ENCODE measurements at places on chromosomes 11 and 22.
A peak's percentile ranks its signal among the peaks of the same experiment; 100 is the strongest.

DNA sequence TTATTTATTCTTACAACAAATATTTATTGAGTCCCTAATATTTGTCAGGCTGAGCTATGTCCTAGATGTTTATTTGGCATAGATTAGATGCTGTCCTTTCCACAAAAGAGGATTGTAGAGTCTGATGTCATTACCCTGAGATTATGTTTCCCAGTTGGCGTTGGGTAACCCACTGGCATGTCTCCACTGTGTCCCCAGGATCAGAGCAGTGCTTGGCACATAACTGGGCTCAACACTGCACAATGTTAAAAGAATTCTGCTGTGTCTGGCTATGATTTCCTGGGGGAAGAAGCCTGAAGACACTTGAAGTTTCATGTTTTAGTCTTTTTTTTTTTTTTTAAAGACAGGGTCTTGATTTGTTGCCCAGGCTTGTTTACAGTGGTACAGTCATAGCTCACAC lies 4.0 kb downstream of the RCN1 start:
- DNase-seq = no peak

DNA sequence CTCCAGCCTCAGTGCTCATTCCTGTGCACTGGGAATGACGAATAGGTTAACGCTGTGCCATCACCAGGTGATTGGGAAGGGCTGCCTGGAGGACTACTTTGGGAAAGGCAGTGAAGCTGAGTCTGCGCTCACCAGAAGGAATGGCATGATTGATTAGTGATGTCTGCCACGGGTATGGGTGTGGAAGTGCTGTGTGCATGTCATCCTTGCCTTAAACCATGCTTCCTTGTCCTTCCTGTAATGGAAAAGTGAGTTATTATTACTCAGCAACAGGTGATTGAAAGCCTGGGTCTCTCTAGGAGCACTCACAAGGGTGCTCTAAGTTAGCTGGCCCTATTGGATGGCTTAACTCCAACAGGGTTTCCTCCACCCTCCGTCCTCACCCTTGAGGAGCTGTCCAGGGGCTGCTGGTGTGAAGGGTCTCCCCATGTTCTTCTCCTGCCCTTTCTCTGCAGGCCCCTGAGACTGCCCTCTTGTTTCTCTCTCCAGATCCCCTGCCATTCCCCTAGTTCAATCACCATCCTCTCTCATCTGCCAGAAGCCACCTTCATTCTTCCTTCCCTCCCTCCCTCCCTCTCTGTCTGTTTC lies 121.9 kb upstream of the NECTIN1 start:
- no peak for DNase-seq

- DNase-seq = peak; percentile 91
Observed at GRCh38 chr11:1574238-1574932, 2.3 kb upstream of the DUSP8 start.

GRCh38 chr11:72958791-72959190 lies 144.6 kb downstream of the ATG16L2 start:
- no peak for DNase-seq

DNA sequence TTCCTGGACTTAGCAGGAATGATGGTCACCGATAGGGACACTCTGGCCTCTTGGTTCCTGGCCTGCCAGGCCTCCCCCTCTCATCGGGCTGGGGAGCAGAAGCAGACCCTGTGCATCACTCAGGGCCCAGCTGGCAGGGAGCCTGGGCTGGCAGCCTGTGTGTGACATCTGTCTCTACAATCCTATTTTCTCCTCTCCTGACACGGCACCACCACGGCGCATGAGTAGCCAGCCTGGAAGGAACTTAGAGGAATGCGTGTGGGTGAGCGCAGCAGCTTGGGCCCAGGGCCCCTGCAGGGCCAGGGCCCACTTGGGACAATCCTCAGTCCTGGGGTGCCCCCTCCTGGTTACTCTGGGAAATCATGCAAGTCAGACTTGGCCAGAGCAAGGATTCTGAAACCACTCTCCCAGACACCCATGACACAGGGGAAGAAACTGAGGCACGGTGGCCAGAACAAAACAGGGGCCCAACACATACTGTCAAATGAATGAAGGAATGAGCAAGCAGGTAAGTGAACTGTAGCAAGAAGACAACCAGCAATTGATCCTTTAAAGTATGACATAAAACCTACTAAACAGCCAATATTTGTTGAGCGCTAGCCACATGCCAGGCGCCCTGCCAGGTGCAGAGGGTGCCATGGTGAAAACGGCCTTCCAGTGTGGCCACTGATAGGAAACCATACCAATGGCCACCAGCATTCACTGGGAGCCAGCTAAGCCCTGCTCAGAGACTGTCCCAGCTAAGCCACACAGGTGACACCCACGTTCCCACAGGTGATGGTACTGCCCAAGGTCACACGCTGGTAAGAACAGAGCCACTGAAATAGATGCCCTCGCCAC lies 13.3 kb downstream of the RSPH14 start:
- peak; percentile 90 for DNase-seq

- no peak for DNase-seq
Observed at GRCh38 chr22:37492428-37493344, 6.5 kb upstream of the MFNG start.

GRCh38 chr11:119144825-119145486 lies 3.9 kb upstream of the ABCG4 start:
- DNase-seq = no peak

DNA sequence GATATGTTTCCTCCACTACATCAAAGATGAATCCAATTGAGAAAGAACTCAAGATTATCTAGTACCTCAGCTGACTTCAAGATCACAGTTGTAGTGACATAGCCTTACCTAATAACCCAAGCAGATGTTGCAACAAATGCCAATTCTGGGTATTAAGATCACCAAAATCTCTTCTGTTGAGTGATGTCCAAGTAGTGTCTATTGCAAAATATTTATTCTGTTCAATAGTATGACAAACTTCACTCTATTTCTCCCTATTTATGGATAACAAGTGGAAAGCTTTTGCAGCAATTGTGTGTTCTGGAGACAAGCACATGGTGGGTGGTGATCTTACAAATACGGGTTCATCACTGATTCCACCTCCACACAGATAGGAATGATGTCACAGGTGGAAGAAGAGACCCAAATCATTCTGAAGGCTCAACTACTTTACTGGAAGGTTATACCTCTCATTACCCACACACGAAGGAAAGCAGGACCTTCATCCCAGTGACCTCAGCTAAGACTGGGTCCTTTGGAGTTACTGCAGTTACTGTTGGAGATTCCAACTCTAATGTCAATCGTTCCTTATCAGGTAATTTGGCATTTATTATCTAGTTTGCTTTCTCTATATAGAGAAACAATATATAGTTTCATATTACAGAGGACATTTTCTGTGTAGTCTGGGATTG lies 72.0 kb downstream of the CD44 start:
- DNase-seq = no peak

DNA sequence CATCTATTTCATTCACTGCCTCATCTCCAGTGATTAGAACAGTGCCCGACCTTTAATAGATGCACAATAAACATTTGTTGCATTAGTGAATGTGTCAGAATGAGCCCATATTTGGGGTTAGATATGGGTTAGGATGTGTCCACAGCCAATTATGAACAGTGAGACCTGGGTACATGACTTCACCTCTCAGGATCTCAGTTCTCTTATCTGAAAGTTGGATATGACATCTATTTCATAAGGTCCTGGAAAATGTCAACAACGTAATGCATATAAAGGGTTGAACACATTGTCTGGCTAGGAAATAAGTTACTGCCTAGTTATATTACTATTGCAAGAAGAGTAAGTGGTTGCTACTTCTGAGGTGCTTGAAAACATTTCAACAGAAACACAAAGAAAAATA lies 79.7 kb upstream of the LDLRAD3 start:
- no peak for DNase-seq

DNA sequence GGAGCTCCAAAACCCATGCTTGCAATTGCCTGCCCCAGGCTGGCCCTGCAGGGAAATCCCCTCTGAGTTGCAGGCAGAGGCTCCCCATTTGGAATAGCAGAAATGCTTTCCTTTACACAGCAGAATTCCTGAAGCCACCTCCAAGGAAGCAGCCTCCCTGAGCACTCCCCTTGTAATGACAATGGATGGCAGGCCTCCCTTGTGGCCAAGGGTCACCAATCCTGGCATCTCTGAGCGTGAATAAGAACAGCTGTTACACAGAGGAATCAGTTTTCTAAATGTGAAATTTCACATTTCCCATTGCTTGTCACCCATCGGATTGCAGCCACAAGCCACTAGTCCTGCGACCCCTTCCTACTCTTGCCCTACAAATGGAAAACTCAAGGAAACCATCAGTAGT lies 107.6 kb downstream of the GALNT18 start:
- no peak for DNase-seq

DNA sequence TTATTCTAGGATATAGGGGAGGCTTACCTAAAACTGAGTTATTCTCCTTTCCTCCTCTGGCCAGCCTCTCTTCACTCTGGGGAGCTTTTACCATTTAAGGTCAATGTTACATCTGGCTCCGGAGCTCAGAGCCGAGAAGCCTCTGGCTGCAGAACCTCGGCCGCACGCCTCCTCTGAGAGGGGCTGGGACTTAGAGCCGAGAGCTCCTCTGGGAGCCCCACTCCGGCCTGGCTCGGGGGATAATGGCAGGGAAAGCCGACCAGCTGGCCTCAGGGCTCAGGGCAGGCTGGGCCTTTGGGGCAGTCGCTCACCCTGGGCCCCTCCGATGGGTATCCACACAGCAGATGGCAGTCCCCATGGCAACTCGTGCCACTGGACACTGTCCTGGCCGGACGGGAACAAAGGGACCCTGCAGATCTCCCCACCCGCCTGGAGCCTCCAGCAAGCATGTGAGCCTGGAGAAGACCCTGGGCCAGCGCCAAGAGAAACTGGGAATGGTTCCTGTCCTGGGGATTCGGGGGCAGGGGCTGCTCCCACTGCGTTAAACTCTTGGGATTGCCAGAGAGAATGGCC lies at the start of gene IRAG1:
Gene IRAG1, minus strand, starts transcription at position 247 of the 573 bp plus-strand sequence. Its CDS starts 153 bp downstream, at position 94.
- DNase-seq = no peak

DNA sequence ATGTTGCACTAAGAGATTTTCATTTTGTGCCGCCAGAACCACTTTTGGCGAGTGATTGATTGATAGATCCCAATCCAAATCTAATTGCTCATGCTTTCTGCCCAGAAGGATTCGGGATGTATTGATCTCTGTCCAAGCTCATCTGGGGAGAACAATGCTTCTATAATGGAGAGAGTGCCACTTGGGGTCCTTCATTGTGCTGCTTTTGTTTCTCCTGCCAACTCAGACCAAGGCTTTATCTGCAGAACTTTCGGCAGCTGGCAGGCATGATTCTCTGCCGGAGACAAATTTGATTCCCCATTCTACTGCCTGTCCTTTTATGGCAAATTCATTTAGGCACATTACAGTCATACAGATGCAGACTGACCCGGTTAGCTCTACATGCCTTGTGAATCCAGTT lies 62.9 kb upstream of the NTM start:
- no peak for DNase-seq

DNA sequence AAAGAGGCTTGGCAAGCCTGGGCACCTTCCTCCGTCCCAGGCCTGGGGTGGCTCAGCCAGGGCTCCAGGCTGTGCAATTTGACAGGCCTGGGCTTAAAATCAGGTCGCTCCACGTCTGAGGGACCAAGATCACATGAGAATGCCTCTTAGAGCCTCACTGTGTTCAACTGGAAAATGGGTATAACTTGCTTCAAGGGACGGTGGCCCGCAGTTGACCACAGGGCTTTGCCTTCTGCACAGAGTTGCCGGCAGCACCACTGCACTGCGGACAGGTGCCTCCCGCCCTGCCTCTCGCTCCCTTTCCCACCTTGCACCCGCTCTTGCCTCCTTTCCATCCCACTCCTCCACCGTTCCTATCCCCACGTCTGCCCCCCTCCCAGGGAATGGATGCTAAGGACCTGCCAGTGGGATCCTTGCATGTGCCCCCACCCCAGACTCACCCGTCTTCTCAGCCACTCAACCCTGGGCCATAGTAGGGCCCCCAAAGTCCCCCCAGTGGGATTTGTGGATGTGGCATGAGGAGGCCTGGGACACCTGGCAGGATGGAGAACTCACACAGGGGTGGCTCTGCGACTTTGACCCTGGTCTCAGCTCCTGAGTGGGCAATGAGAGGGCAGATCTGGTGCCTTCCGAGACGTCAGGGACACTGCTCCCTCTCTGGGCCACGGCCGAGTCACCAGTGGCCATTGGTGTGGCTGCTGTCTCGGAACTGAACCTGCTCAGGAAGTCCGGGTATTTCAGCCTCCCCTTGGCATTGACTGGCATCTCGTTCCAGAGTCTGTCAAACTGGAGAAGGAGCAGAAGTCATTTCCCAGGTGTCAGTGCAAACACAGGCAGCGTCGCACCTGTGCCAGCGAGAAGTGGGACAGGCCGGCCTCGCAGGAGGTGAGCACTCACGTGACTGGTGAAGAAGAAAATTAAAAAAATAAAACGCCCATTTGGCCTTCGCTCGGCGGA lies 128.0 kb downstream of the MPPED1 start:
- no peak for DNase-seq

DNA sequence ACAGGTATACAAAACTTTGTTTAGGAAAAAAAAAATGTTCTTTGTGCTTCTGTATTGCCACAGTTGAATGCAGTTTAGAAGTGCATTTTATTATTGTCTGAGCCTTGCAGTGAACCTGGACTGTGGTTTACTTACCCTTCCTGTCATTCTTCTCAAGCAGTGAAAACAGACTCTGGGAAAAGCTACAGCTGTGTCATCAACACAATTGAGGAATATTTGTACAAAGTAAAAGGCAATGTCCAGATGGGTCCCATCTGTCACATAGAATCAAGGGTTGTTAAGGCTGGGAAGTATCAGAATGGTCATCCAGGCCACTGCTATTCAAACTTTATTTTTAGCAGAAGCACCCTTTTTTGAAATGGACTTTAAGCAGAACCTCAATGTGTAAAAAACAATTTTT lies 73.3 kb downstream of the TRIM44 start:
- DNase-seq = no peak

DNA sequence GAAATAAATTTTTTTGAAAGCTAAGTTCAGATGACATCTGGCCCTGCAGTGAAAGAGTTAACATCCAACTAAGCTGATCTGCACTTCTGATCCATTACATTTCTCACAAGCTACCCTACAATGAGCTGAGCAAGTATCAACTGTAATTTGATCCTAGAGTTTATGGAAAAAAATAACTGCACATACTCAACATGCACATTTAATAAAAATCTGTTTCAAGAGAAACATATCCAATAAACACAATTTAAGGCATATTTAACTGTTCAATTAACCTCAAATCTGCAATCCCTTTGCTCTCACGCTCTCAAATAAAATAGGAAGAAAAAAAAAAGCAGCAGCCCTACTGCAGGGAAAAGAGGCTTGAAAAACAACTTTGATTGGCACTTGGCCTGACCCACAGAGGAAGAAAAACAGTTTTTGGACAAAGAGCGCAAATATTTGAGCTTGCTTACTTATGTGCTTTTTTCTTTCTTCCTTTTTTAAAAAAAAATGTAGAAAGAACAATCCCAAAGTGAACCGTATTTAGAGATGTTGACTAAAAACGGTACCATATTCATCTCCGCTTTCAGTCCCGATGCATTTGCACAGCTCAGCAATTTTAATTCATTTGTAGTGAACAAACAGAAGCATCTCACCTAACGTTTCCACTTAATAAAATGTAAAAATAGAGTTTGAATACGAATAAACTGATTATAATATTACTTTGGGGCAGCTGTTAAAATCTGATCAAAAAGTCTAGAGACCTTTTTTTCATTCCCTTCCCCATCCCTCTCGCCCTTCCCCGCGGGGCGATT lies 1.6 kb downstream of the SESN3 start:
- no peak for DNase-seq

GRCh38 chr22:19182472-19183157 lies 4.1 kb upstream of the SLC25A1 start:
- DNase-seq = no peak

All from spleen (tissue), 13 donors.